ENCODE measurements at places on chromosomes 1 and 21. TPM values are rescaled to one million over a fixed set of nuclear protein-coding genes. Genes with fewer than 3 reads are reported as not detected.

DNA sequence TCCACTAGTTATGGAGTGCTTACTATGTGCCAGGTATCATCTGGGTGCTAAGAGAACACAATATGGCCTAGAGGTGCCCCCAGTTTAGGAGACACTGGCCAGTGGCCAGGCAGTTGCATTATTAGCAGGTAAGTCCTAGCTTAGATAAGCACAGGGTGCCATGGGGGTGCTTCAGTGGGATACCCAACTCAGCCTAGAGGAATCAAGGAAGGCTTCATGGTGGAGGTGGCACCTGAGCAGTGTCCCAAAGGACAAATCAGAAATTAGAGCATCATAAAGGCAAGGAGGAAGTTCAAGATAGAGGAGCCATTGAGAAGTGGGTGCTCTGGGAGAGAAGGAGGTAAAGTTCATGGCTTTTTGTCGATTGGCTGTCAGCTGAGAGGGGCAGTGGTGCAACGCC, 31.9 kb upstream of the PKP1 start:
- no peak for DNase-seq

- DNase-seq, result peak; percentile 70
These were observed 577 bp downstream of the IKBKE start for GRCh38 chr1:206470692-206471414.

The IGSF9 gene
- total RNA-seq, result 11.3 TPM

DNA sequence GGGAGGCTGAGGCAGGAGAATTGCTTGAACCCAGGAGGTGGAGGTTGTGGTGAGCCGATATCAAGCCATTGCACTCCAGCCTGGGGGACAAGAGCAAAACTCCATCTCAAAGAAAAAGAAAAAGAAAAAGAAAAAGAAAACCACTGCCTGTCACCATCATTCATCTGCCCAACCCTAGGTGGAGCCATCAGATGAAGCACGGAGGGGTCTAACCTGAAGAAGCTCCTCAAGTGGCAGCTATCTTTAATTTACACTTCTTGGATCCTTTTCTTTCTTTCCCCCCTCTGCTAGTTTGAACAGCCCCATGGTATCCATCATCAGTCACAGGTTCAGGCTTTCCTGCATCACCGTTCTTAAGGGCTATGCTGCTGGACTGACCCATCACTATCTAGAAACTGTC, 57.0 kb downstream of the PLEKHA6 start:
- no peak for DNase-seq

- peak; percentile 46 for DNase-seq
These were observed 550 bp downstream of the TRIM33 start for GRCh38 chr1:114510274-114511031.

The APCS gene
- not detected for total RNA-seq

DNA sequence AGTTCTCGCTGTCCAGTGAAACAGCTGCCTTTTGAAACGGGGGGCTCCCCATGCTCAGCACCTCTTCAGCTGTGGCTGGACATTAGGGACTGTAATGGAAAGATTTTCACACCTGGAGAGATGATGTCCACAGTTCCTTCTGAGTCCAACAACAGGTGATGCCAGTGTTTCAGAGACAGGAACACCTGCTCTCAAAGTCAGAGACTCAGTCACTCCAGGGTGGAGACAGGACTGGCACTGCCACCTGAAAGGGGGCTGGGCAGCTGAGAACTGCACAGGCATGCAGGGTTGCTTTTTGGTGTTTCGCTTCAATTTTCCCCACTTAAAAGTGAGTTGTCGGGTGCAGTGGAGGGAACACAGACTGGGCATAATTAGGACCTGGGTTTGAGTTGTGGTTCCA, 124.8 kb downstream of the GALNT2 start:
- DNase-seq, result no peak

The USH2A gene
- total RNA-seq, result 0.04 TPM

The TAL1 gene
- total RNA-seq, result 0.04 TPM

The IQGAP3 gene
- 24.5 TPM for total RNA-seq

DNA sequence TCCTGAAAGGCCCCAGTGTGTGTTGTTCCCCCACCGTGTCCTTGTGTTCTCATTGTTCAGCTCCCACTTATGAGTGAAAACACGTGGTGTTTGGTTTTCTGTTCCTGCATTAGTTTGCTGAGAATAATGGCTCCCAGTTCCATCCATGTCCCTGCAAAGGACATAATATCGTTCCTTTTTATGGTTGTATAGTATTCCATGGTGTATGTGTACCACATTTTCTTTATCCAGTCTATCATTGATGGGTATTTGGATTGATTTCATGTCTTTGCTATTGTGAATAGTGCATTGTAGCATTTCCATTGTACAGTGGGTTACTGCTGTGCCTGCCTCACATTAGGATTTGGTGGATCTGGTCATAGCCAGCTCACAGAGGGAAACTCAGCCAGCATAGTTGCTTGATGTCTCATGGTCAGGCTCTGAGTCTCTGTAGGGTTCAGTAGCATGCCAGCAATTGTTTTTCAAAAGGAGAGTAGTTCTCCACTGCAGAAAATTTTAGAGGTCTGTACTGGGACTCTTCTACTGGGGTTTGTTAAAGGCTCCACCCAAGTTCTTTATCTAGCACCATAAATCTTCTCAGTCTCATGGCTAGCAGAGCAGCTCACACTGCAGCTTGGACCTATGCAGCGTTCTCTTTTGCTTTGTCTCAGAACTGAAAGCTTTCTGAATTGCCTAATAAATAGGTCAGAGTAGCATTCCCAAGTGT, 41.0 kb downstream of the RUNX3 start:
- no peak for DNase-seq

- no peak for DNase-seq
These were observed 181.0 kb upstream of the FGGY start for GRCh38 chr1:59115865-59116264.
